ENCODE measurements at places on chromosomes 3 and 15. TPM values are rescaled to one million over a fixed set of nuclear protein-coding genes. Genes with fewer than 3 reads are reported as not detected.

The USP13 gene
- total RNA-seq: 29.8 TPM

DNA sequence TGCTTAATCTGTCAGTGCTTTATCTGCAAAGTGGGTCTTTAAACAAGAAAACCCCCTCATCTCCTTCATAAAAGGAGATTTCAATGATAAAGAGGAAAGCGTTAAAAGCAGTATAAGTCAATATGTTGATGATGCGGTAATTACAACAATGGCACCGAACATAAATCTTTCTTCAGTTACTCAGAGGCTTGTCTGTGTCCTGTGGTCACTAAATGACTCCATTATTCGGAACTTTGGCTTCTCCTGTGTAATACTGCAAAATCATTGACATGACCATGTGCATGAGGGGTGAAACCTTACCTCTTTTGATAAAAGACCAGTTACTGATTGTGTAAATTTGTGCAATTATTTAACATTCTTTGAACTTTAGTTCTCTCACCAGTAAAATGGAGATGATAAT is 4.8 kb upstream of the USP3 start:
- H3K4me1 ChIP-seq: peaks cover 41% of the 10 kb centered on the region
- no peak overlapping the region for H3K27ac ChIP-seq
- H3K36me3 ChIP-seq: peaks cover 35% of the 10 kb centered on the region
- DNase-seq: no peak
- no peak overlapping the region for H3K4me3 ChIP-seq
- H3K27me3 ChIP-seq: no peaks in the 10 kb centered on the region

The OIP5 gene
- total RNA-seq: 8.5 TPM

The AADAC gene
- not detected for total RNA-seq

- DNase-seq: no peak
- H3K4me1 ChIP-seq: no peaks in the 10 kb centered on the region
- no peak overlapping the region for H3K27ac ChIP-seq
- H3K27me3 ChIP-seq: no peaks in the 10 kb centered on the region
- H3K36me3 ChIP-seq: no peaks in the 10 kb centered on the region
Measured at GRCh38 chr15:46251903-46252302, 617.1 kb downstream of the SQOR start.

GRCh38 chr15:77495838-77496596 is 75.3 kb downstream of the HMG20A start:
- H3K36me3 ChIP-seq: no peaks in the 10 kb centered on the region
- peaks cover 29% of the 10 kb centered on the region for H3K4me1 ChIP-seq
- H3K4me3 ChIP-seq: no peak overlapping the region
- no peak for DNase-seq
- H3K27me3 ChIP-seq: no peaks in the 10 kb centered on the region

The SLC25A20 gene
- total RNA-seq: 11.4 TPM

- H3K4me1 ChIP-seq: peaks cover 42% of the 10 kb centered on the region
- H3K36me3 ChIP-seq: peaks cover 18% of the 10 kb centered on the region
- H3K4me3 ChIP-seq: no peak overlapping the region
- H3K27me3 ChIP-seq: peaks cover 13% of the 10 kb centered on the region
- H3K27ac ChIP-seq: no peak overlapping the region
Measured at GRCh38 chr3:50608278-50608677, 3.3 kb downstream of the CISH start.

The KAT2B gene
- 13.8 TPM for total RNA-seq

The TNNC1 gene
- 26.5 TPM for total RNA-seq

The MAP6D1 gene
- 5.4 TPM for total RNA-seq

The GAP43 gene
- total RNA-seq: not detected
